C1 segment of cervical spinal cord (tissue), 14 donors: ENCODE measurements at places on chromosomes 11 and 22.
A peak's percentile ranks its signal among the peaks of the same experiment; 100 is the strongest.

GRCh38 chr11:69049490-69049867 lies 747 bp downstream of the TPCN2 start:
- DNase-seq, result peak; percentile 24

GRCh38 chr11:94544646-94545263 lies 1.0 kb downstream of the FUT4 start:
- no peak for DNase-seq

GRCh38 chr22:40534379-40535188 lies 101.9 kb downstream of the MRTFA start:
- no peak for DNase-seq

DNA sequence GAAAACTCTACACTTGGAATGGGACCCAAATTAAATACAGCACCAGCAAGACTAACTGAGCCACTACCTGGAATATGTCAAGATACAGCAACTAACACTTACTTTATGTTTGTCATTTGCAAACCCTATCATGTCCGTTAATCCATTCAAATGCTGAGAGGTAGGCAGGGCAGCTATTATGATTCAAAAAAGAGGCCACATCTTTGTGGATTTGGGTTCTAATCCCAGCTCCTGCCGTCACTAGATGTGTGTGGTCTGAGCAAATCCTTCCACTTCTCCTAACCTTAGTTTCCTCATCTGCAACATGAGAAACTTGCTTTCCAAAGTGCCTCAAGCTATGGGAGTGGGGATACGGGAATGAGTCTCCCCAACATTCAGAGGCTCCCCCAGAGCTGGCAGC lies 24.2 kb downstream of the FLI1 start:
- no peak for DNase-seq

GRCh38 chr22:39980596-39980995 lies 14.2 kb upstream of the FAM83F start:
- no peak for DNase-seq
